NCI-H82 (cell line): ENCODE measurements at places on chromosomes 4 and X.

DNA sequence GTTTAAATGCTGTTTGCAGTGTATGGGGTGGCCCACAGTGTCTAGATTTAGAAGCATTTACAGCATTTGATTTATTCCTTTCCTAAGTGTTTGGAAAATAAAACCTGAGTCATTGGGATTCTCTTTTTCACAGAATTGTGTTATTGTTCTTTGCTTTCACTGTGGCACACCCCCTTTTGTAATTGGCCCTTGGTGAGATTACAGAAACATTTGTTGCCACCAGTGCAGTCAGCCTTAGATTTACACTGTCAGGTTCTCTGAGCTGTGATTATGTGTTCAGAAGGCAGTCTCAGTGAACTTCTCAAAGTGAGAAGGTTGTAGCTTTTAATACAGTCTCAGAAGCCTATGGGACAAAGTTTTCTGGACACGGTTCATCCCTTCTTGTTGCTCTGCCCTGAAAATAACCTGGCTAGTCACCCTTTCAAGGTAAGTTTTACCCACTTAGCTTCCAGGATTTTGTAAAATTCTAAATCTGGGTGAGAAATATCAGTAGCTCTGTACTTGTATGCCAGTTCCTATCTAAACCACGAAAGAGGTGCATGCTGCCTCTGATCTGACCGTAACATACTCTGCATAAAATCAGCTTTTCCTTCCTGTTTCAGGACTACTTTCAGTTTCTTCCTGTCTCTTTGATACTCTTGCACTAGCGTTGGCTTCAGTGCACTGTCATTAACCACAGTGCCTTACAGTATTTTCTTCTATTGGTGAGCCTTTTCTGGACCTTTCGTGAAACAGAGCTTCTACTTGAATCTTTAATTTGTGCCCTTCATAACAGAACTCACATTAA lies 12.6 kb downstream of the RUFY3 start:
- no peak for DNase-seq

DNA sequence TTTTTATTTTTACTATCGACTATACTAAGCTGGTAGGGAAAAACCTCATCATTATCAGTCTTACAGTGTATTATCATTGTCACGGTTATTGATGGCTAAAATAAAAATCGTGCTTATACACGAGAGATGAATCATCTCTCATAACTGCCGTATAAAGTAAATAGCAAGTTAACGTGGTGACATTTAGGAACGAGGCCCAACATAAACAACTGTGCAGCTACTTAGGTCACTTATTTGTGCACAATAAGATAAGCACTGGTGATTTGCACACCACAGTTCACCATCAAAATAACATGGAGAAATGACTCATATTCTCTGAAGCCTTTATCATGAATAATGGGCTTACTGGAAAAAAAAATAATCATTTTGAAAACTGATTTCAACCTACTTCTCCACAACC lies 482.0 kb upstream of the TENM3 start:
- DNase-seq, result no peak

GRCh38 chrX:85561231-85561630 lies 181.8 kb upstream of the POF1B start:
- peak; percentile 88 for DNase-seq

- DNase-seq, result no peak
Measured at GRCh38 chr4:2251073-2251794, 9.3 kb upstream of the HAUS3 start.

GRCh38 chrX:111504941-111505340 lies 6.5 kb upstream of the SERTM2 start:
- no peak for DNase-seq

DNA sequence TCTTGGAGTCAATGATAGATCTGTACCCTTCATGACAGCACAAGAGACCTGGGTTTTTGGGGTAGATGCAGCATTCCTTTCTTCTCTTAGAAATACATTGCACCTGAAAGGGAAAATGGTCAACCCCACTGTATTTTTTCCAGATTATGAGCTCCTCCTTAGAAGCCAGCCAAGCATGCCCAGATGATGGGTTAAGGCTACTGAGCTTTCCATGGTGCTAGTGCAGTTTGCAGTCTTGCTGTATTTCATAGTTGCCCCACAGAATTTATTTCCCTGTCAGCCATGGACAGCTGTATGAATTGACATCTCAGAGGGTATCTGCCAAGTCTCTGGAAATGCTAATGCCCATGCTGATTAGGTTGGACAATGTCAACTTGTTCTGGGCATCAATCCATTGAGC lies 73.7 kb upstream of the H2AZ1 start:
- DNase-seq, result no peak

DNA sequence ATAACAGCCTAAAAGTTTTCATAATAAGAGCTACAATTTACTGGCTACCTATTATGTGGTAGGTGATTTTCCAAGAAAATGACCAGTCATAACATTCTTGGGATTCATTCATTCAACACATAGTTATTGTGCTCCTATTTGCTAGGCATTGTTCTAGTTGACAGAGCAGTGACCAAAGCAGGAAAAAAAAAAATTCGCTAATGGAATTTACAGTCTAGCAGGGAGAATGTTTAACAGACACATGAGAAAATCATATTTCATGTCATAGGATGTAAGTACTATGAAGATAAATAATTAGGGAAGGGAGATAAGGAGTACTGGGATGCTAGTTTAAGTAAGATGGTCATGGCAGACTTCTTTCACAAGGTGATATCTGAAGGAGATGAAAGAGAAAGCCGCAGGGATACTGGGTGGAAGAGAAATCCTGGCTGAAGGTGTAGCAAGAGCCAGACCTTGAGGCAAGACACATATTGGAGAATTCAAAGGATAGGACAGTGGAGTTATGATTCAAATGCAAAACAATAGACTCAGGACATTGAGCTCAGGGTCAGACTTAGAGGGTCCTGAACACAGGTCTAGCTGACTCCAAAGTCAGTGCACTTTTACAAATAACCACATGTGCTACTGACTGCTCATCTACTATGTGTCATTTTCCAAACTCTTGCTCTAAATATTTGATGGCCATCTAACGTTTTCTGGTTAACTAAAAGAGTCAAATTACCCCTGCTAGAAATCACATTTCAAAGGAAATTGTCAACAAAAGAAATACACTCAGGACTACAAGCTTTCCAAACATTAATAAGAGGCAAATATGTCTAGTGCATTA lies 20.4 kb downstream of the SPCS3 start:
- no peak for DNase-seq

- peak; percentile 62 for DNase-seq
Measured at GRCh38 chrX:19593690-19594089, 78.4 kb upstream of the MAP3K15 start.

GRCh38 chrX:133786382-133786781 lies 199.0 kb downstream of the GPC3 start:
- no peak for DNase-seq

DNA sequence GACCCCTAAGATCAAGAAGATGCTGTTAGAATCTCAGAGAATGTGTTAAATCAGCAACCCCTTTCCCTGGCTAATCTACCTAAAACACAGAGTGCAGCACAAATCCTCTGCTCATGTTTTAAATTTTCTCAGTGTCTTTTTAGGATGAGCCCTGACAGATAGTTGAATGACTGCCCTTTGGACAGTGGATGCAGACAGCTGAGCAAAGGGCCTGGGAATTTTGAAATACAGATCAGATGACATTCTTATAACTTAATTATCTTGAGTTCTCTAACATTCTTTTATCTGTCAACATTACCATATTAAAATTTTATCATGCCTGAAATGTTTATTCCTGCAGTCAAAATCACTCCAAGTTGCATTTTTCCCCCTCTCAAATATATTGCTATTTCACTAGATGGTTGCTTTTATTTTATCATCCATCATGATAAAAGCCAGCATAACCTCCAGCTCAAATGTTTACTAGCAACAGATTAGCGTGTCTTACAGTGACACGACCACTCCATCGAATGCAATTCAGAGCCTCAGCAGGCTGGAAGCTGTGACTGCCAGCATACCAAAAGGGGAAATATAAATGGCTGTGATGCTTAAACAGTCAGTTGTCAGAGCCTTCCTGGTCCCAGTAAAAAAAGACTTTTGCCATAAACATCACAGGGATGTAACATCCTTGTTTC lies 22.8 kb upstream of the ARHGAP24 start:
- DNase-seq, result no peak

DNA sequence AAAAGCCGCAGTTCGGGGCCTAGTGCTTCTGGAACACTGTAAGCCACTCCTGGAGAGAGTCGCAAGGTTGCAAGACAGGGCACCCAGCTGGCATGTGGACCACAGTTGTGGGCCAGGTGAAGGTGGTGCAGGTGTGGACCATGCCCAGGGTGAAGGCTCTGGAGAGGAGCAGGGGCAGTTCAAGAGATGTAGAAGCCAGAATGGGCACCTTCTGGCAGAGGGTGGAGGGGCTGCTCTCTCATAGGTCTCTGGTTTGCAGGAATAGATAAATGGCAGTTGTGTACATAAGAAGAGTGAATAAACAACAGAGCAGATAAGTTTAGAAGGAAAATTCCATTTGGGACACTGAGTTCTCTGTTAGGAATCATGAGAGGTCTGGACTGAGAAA lies 38.6 kb downstream of the TNIP3 start:
- no peak for DNase-seq

- peak; percentile 46 for DNase-seq
Measured at GRCh38 chr4:165328101-165328425, 594 bp downstream of the MSMO1 start.

DNA sequence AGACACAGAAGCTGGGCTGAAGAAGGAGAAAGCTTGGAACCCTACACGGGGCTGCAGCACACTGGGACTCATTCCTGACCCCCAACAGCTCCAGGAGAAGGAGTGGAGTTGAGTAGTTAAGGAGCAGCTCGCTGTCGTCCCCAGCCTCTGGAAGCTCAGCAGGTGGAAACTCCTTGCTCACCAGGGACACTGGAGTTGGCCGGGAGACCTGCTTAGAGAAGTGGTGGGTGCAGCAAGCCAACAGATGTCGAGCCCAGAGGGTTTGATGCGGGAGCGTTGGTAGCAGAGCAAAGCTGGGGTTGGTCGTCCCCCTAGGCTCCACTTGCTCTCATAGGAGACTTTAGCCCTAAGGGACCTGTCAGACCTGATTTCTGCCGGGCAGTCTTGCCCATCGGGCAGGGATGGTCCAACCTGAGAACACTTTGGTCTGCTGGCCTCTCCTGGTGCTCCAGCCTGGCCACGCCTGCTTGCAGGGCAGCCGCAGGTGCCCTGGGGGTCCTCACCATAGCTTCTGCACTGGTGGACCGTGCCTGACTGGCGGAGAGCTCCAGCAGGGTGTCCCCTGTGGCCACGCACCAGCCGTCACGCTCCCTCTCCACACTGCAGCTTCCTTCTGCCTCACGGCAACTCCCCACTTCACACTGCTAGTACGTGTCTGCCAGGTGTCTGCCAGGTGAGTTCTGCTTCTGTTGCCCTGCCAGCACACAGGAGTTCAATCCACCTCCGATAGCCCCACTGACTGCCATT lies 353.7 kb downstream of the GASK1B start:
- DNase-seq, result no peak

DNA sequence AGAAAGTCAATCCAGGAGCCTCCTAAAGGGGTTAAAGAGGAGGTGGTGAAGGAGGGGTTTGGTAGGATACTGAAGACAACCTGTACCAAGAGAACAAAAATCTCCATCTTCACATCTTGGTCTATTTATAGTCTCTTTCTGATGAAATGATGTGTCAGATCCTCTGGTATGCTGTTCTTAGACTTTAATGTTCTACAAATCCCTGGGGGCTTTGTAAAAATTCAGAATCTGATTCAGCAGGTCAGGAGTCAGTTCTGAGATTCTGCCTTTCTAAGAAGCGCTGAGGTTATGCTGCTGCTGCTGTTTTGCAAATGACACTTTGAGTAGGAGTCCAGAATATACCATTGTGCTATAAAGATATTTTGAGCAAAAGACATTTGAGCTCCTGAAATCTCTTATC lies 172.9 kb upstream of the GLRA2 start:
- no peak for DNase-seq

DNA sequence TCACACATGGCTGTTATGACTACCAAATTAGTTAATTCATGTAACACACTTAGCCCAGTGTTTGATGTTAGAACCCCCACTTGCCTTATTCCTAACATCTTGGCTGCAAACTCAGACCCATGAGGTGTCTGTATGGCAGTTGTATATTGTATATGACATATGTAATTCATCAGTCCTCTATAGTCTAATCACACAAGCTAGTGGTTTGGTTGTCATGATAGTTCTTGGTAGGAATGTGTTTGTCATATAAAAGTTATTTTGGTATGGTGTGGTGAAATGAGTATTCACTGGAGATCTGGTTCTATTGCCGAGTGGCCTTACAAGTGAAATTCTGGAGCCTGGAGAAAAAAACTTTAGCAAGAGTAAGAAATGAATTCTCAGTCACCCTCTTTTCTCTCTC lies 149.2 kb downstream of the AWAT2 start:
- no peak for DNase-seq

DNA sequence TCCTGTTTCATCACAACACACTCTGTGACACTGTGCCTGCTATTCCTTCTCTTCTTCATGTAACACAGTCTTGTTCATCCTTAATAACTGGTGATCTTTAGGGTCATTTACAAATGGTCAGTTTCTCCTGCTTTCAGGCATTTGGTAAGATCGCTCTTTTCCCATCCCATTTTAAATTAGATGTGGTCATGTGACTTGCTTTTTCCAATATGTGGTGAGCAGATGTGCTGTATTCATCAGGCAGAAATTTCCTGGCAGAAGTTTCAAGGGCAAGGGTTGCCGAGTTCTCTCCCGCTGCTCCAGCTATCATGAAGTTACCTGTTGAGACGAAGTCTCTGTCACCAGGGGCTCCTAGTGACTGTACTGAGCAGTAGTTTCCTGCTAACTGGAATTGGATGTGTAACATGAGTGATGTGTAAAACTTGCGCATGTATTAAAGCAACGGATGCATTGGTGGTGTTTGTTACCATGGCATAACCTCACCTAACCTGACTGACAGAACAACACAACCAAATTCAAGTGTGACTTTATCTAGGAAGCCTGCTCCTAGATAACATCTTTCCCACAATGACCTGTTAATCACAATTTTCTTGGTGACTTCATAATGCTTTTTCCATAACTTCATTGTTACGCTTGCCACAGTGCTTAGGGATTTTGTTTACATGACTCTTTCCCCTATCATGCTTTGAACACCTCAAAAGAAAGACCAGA lies 29.5 kb upstream of the BMPR1B start:
- no peak for DNase-seq

- DNase-seq, result no peak
Measured at GRCh38 chrX:123960956-123961267, 594 bp upstream of the STAG2 start.

DNA sequence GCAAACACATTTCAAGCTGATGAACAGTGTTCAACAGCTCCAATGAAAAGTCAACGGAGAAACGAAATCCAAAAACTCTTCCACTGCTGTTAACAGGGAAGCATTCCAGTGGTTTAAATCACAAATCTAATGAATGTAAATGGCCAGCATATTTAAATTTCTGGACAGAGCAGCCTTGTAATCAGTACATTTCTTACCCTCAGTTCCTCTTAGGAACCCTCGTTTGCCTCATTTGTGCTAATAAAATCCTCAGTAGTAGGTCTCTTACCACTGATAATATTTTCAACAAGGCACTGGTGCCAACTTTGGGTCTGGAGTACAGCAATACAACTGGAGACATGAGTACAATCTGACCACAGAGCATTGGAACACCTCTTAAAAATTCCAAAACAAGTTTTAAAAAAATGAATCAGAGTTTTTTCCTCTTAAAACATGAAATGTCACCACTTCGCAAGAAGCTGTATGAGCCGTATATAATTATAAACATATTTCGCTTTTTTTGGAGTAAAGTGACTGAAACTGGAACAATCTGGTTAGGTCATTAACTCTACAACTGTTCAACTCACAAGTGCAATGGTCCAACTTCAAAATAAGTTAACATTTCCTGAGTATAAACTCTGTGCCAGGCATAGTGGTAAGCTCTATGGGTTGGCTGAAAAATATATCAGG lies 211.2 kb downstream of the CPEB2 start:
- DNase-seq, result no peak
